H9 (cell line): ENCODE measurements at places on chromosomes 5 and 9.

DNA sequence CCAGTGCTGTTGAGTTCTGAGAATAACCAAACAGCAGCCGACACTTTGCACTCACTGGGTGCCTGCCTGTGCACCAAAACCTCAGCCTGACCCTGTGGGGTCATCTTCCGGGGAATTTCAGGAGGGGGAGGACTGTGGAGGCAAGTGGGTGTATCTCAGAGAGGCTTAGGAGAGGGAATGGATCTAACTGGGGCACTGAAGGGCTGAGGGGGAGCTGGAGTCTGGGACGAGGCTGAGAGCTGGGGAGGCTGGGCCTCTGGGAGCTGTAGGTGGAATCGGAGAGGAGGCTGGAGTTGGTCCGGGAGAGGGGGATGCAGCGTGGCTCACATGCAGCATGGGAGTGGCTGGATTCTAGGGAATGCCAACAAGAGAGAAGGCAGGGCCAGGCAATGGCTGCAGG lies 14.9 kb upstream of the ASS1 start:
- DNase-seq = no peak

DNA sequence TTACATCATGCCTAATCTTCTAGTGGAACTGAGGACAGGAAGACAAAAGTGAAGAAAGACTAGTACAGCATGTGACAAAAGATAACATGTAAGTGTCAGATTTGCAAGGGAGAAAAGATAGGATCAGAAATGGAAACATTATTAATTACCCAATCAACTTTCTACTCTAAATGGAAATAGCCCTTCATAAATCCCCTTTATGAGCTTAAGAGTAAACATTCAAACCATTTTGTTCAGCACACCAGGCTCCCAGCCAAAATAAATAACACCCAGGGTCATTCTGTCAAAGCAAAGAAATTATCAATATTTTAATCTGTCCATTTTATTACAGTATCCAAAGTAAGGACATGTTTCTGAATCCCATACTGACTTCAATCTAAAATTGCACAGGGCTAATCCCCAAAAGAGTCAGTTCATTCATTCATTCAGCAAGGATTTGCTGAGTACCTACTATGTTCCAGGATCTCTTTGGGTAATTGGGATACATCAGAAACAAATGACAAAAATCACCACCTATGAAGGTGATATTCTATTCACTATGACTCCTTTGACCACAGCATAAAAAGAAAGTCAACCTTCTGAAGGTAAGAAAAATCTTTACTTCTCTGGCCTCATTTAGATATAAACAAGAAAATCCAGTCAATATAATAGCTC lies 5.3 kb downstream of the PRELID2 start:
- no peak for DNase-seq

DNA sequence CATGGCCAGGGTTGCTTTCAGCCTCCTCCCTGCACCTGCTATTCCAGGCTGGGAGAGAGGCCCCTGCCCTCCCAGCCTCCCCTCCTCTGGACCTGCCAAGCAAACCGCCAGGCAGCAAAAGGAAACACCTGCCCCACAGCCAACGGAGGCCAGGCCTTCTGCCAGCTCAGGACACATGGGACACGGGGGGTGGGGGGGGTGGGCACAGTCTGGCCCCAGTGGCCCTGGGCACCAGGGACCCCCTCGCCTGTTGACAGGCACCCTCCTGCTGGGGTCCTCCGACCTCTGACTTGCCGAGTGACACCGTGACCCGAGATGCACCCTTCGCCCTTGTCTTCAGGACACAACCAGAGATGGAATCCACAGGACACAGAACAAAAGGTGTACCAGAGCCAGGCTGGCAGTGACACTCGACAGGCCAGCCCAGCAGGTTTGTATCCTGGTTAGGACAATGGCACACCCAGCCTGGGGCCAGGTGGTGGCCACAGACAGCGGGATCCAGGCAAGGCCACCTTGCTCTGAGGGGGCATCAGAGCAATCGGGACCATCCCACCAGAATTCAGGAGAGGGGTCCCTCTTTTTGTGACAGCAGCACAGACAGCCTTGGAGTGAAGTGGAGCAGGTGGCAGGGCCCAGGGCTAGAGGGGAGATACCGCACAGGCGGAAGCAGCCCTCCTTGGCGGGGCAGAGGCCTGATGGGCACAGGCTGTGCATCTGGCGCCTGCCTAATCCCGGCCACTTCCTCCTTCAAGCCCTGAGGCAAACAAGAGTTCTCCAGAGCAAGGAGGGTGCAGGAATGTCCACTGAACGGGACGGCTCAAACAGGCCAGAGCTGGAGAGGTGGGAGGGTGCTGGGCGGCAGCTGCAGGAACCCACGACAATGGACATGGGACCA lies 1.3 kb upstream of the TMEM210 start:
- DNase-seq = no peak

DNA sequence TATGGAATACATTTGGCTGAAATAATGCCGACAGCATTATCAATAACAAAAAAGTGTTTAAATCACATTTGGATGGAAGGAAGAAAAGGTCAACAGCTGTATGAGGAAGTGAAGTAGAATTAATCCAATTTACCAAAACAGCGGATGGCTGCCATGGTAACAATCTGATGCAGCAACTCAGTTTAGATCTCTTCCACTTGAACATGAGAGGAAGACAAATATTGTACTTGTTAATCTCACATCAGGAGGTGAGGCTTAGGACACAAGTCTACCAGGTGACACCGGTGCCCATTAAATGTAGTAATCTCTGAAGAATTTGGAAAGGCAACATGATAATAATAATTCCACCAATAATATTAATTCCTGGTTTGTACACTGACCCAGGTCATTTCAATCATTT lies 2.4 kb downstream of the RASEF start:
- DNase-seq = no peak

DNA sequence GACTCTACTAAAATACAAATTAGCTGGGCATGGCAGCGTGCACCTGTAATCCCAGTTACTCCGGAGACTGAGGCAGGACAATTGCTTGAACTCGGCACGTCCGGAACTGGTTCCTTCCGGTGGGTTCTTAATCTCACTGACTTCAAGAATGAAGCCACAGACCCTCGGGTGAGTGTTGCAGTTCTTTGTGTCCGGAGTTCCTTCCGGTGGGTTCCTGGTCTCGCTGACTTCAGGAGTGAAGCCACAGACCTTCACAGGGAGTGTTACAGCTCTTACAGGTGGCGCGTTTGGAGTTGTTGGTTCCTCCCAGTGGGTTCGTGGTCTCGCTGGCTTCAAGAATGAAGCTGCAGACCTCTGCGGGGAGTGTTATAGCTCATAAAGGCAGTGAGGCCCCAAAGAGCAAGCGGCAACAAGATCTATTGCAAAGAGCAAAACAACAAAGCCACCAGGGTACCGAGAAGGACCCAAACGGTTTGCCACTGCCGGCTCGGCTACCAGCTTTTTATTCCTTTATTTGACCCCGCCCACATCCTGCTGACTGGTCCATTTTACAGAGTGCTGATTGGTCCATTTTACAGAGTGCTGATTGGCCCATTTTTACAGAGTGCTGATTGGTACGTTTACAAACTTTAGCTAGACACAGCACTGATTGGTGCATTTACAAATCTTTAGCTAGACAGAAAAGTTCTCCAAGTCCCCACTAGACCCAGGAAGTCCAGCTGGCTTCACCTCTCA lies 28.6 kb upstream of the SLC6A19 start:
- DNase-seq = no peak

- no peak for DNase-seq
Measured at GRCh38 chr5:107937204-107937603, 266.5 kb upstream of the EFNA5 start.
